ENCODE measurements at places on chromosomes 1 and 21.
A peak's percentile ranks its signal among the peaks of the same experiment; 100 is the strongest.

DNA sequence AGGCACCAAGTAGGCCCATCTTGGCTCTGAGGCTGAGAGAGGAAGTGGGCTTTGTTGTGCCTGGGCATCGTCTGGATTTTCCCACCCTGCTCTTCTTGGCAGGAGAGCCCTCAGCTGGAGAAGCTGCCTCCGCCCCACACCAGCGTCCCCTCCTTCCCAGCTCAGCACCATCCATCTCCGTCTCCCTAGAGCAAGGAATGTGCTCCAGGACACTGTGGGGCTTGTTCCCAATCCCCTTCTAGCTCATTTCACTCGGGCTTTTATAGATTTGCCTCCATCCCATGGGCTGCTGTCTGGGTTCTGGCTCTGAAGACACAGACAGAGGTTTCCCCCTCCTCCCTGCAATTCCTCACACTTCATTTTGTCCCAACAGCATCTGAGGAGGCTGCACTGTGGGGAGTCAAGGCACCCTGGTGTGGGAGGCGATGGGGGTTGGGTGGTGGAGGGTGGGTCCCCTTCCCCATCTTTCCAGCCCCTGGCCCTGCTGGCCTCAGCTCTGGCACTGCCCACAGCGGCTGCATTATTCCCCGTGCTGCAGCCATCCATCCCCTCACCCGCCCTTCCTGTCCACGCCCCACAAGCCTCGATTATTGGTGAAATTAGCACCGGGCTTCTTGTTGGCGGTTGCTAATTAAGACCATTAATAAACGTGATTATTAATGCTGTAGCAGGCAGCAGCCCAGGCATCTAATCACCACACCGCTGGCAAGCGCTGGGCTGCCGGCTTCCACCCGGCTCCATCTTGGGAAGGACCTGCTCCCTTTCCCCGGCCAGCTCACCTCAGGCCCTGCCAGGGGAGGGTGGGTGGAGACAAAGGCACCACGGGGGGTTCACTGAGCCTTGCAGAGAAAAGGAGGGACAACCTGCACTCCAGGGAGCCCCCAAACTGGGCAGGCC is 21.7 kb downstream of the RHBG start:
- ATAC-seq = no peak

DNA sequence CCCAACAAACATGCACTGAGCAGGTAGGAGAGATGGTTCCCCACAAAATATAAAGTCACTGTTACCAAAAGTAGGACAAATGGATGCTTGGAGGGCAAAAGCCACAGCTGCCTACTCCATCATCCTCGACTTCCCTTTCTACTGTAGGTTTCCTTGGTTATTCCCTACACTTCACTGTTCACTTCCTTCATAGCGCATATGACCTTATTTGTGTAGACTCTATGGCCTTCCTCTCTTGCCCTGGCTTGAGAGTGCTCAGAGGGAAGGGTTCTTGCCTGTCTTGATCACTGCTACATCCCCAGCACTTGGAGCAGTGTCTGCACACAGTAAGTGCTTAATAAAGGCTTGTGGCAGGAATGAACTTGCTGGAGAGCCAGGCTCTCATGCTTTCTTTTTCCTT is 14.6 kb upstream of the TRNP1 start:
- ATAC-seq = no peak

- ATAC-seq = peak; percentile 68
Measured at GRCh38 chr1:40385437-40386358, 12.2 kb downstream of the SMAP2 start.

GRCh38 chr1:190377294-190377693 is 100.4 kb downstream of the BRINP3 start:
- no peak for ATAC-seq

DNA sequence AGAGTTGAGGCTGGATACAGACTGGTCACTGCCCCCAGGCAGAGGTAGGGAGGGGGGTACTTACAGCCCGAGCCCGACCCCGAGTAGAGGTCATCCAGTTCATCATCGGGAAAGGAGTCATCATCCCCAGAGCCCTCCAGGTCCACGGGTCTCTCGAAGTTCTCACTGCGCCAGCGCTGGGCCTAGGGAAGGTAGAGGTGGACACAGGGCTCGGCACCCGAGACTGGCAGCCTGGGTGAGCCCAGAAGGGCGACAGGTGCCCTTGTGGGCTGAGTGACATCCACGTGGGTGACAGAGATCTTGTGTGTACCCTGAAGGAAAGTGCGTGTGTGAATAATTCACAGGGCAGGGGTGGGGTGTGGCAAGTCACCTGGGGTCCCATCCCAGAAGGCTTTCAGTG is 30.0 kb downstream of the SDC3 start:
- ATAC-seq = no peak

GRCh38 chr21:36188081-36188681 is 31.6 kb downstream of the DOP1B start:
- no peak for ATAC-seq

GRCh38 chr1:58597076-58597475 is 20.0 kb upstream of the TACSTD2 start:
- no peak for ATAC-seq

- ATAC-seq = no peak
Measured at GRCh38 chr1:50447961-50448360, 24.7 kb upstream of the DMRTA2 start.

DNA sequence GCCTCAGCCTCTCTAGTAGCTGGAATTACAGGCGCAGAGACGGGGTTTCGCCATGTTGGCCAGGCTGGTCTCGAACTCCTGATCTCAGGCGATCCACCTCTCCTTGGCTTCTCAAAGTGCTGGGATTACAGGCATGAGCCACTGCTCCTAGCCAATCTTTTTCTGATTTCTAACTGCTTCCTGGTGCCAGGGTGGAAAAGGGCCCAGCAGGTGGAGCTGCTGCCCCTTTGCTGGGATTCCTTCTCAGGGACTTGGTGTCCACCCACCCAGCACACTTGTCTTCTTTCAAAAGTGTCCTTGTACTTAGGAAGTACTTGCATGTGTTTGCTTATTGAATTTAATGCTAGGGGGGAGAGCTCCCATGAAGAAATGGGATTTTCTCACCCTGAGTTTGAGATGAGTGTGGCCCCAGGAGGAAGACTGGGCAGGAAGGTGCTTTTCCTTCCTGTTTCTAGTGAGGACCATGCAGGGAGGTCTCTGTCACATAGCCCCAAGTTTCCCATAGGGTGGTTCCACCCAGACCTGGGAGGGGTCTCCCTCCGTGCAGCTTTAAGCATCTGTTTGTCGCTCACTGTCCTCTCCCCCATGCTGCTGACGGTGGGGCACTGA is 14.2 kb downstream of the UTP11 start:
- no peak for ATAC-seq

- no peak for ATAC-seq
Measured at GRCh38 chr1:44346184-44346583, 8.9 kb downstream of the ERI3 start.

DNA sequence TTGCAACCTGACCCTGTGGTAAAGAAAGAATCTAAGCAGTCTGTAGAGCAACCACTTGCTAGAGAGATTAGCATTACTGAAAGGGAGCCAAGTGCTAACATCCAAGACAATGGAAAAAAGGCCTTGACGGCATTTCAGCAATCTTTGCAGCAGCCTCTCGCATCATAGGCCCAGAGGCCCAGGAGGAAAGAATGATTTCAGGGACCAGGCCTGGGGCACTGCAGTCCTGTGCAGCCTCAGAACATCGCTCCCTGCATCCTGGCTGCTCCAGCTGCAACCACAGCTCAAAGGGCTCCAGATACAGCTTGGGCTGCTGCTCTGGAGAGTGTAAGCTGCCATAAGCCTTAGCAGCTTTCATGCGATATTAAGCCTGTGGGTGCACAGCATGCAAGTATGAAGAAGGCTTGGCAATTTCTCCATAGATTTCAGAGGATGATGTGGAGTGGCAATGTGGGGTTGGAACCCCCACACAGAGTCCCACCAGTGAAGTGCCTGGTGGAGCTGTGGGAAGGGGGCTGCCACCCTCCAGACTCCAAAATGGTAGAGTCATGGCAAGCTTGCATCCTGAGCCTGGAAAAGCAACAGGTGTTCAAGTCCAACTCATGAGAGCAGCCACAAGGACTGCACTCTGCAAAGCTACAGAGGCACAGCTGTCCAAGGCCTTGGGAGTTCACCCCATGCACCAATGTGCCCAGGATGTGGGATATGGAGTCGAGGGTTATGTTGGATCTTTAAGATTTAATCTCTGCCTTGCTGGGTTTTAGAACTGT is 110.6 kb upstream of the HMGB4 start:
- ATAC-seq = no peak

DNA sequence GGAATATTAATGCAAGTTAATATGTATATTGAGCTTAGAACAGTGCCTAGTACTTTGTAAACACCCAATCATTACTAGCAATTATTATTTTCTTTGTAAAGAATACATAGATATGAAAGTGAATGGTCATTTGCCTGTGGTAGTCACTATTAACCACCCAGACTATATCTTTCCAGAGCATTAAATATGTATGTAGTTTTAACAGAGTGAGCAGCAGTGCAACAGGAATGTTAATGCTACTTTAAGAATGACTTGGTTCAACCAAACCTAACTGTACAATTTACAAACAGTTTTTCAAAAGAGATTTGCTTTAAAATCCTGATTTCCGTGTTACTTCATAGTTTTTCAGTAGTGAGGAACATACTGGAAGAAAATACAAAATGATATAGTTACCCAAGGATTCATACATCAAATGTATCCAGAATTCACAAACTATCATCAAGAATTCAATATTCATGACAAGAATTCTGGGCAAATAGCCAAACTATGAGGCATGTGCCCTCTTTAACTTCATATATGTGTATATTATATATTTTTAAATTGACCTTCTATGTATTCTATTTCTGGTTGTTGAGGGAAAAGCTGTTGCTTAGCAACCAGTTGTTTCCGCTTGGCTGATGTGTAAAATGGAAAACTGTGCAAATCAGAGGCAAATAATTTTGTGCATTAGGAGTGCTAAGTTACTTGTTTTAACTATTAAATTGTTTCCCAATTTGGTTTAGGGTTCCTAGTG is 34.9 kb upstream of the IVNS1ABP start:
- ATAC-seq = no peak

DNA sequence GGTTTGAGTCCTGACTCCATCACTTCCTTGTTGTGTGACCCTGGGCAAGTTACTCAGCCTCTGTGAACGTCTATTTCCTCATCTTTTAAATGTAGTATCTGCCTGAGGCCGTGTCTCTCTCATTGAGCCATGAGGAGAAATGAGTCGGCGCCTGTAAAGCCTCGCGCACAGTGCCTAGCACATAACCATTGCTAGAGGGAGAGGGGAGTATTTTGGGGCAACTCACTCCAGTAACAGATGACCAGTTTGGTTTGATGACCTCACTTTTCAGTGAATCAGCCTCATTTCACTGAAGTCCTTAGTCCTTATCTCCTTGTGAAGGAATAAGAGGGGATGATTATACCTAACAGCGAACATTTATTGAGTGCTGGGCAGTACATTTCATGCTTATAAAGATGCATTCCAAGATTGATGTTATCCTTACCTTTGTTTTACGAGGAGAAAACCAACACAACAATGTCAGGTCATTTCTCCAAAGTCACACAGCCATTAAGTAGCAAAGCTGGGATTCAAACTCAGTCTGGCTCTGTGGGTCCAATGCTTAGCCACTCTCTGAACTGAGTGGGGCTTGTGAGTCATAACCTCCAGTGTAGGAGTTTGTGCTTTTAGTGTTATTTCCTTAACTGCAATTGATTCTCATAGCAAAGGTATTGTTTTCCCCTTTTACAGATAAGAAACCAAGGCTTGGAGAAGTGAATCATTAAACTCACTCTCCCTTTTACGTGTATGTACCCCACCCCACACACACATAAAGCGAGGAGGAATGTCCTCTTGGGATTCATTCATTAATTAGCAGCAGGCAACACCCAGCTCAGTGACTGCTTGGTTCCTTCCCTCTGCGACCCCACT is 25.9 kb downstream of the KCNC4 start:
- peak; percentile 89 for ATAC-seq

GRCh38 chr1:108327534-108328466 is 83.9 kb upstream of the NBPF4 start:
- no peak for ATAC-seq

DNA sequence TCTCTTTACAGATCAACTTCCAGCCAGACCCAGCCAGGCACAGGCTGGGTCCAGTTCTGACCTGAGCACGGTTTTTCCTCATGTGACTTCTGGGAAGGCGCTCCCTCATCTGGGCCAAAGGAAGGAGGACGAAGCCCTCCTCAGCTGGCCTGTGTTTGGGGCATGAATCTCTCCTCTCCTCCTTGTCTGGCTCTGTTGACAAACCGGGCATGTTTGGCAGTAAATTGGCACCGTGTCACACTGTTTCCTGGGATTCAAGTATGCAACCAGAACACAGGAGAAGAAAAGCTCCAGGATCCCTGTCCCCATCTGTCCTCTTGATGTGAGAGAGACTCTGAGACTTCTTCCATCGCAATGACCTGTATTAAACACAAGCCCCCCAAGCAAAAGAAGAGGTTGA is 18.3 kb downstream of the NECAP2 start:
- no peak for ATAC-seq

DNA sequence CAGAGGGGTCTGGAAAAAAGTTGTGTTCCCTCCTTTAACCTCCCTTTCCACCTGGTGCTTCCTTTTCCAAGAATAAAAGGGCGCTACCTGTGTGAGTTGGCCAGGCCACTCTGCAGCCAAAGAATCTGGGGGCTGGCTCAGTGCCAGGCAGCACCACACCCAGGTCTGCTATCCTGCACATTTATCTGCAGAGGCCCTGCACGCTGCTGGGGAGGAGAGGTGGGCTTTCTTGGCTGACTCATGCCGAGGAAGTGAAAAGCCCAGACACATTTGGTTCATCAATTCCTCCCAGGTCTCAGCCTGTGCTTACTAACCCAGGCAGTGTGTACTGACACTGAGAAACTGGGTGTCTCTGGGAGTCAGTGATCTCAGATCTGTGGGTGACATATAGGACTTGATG is 79.8 kb upstream of the F3 start:
- ATAC-seq = no peak

GRCh38 chr21:35414056-35414455 is 365.0 kb upstream of the RUNX1 start:
- ATAC-seq = no peak

GRCh38 chr1:152479792-152480595 is 30.6 kb upstream of the LCE5A start:
- ATAC-seq = peak; percentile 95

DNA sequence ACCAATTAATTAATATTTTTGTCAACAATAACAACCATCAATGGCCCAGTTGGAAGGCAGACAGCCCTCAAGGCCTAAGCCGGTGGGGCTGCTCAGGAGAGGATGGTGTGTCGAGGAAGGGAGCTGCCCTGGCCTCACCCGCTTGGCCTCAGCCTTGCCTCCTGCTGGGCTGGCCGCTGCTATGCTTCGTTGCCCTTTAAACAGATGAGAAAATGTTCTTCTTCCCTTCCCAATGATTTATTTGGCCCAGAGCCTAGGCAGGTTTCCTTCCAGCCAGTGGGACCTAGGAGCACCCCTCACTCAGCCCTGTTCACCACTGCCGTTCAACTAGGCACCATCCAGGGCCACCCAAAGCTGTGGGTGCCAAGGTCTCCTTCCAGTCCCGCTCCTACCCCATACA is 3.1 kb upstream of the ADGRB2 start:
- ATAC-seq = no peak

Data from activated T-helper 17 cell treated with anti-CD3 and anti-CD28 coated beads, Interleukin-2, amount 50 U/mL, for 72 hours (primary cell).